ENCODE measurements at places on chromosomes 7 and 10.

DNA sequence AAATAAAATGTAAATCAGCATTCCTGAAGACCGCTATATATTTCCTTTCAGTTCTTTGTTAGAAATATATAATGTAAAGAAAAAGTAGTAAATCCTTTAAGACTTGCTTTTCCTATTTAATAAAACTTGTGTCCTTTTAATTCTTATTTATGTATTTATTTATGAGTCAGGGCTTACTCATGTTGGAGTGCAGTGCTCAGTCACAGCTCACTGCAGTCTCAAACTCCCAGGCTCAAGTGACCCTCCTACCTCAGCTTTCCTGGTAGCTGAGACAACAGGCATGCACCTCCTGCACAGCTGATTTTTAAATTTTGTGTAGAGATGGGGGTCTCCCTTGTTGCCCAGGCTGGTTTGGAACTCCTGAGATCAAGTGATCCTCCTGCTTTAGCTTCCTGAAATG, 724.5 kb downstream of the ANKRD7 start:
- DNase-seq, result no peak

GRCh38 chr7:818031-818699, 14.1 kb upstream of the SUN1 start:
- peak; percentile 43 for DNase-seq

DNA sequence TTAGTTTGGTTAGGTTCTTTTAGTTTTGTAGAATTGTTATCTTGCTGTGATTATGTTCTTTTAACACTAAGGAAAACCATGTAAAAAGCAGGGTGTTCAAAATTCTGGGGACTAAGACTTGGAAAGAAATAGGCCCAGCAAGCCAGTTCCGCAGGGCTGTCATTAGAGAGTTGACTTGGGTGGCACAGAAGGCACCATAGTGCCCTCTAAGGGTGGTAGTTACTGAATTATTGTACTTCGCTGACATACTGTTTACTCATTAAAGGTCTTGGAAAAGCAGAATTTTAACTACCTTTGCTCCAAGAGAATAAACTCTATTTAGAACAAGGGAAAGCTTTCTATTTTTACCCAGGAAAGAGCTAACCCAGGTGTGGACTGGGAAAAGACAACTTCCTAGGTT, 86.5 kb downstream of the OTUD1 start:
- DNase-seq, result no peak

- no peak for DNase-seq
Measured at GRCh38 chr7:151435971-151436370, 4.0 kb downstream of the CRYGN start.

DNA sequence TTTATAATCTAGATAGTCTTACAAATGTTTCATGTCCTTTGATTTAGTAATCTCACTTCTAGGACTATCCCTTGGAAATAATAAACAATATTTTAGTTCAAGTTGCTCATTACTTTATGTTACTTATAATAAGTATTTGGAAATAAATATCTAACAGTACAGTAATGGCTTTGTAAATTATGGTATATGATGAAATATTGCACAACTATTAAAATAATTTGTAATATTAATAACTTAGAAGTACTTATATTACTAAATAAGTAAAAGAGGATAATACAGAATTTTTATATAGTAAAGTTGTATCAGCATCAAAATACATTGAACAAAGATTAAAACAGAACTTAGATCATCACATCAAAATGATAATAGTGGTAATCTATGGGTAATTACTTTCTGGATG, 41.1 kb downstream of the SP4 start:
- DNase-seq, result no peak

DNA sequence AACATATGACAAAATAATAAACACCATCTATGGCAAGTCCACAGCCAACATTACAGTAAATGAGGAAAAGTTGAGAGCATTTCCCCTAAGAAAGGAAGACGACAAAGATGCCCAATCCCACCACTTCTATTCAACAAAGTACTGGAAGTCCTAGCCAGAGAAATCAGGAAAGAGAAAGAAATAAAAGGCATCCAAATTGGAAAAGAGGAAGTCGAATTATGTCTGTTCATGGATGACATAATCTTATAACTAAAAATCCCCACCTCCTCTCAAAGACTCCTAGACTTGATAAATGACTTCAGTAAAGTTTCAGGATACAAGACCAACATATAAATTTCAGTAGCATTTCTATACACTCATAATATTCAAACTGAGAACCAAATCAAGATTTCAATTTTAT, 288.5 kb upstream of the POT1 start:
- DNase-seq, result no peak

GRCh38 chr10:128080231-128080630, 46.0 kb downstream of the MKI67 start:
- no peak for DNase-seq

- no peak for DNase-seq
Measured at GRCh38 chr7:39838326-39838725, 111.7 kb upstream of the CDK13 start.

DNA sequence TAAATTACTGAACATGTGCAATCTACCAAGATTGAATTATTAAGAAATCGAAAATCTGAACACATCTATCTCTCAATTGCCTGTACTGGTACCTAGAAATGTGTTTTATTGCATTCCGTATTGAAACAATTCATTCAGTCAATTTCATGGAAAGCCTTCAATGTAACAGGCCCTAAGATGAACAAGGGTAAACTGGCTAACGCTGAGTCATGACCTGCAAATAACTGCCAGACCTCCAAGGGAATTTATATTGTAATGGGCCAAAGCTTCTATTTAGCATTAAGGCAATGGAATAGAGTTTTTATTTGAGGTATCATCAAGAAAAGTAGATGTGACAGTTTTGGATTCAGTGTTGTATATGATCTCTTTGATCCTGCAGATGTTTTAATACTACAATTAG, 49.9 kb upstream of the CD36 start:
- no peak for DNase-seq

GRCh38 chr7:7966141-7966734, 2.4 kb upstream of the GLCCI1 start:
- DNase-seq, result no peak

DNA sequence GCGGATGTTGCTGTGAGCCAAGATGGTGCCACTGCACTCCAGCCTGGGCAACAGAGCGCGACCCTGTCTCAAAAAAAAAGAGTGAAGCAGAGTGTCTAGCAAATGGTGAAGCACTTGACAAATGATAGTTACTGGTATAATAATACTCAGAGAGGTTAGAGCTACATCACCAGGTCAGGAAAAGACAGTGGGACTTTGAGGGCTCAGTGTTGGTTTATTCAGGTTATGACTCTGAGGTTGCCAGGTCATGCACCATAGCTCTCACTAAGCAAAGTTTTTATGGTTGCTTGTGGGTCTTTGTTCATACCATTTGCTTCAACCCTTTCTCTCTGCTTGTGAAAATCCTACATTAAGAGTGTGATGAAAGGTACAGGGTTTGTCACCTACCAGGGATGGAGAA, 13.6 kb downstream of the MRPS33 start:
- DNase-seq, result no peak

DNA sequence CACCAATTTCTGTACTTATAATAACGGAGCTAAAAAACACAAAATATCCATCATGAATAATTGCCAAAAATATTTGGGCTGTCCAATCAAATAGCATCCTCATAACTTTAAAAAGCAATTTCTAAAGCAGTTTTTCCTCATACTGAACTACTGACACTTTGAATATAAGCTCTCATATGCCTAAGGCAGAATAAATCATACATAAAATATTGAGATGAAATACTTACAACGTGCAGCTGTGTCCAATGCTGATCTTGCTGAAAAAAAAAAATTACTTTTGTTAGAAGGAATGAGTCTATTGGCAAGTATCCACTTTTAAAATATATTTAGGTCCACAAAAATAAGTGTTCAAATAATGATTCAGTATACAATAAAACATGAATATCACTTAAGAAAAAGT, 24.2 kb downstream of the FAM3C start:
- DNase-seq, result no peak

- no peak for DNase-seq
Measured at GRCh38 chr7:41447450-41448042, 255.3 kb downstream of the INHBA start.

DNA sequence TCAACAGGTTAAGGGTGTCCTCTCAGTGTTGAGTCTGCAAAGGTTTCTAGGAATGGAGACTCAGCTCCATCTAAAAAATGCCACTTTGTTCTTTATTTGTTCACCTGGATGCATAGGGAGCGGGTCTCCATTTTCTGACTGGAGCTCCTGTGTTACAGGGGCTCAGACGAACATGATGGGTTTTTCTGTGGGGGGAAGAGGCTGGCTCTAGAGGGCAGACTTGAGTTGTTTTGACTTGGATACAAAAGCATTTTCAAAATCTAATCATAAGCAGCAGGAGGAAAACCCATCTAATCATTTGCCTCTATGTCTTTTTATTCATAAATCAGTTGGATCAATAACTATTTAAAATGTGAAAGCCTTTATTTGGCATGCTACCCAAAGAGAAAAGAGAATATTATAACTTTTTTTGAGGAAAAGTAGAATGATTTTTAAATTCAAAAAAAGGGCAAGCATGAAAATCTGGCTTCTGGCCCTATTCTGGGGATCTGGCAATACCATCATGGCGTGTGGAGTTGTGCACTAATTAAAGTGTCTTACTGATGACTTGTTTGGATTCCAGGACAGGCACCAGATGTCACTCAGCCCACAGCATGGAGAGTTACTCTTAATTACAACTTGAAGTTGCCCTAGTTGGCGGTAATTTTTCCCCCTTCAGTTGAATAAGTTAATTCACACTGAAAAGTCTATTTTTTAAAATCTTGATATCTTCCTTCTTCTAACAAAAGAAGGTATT, 594.9 kb downstream of the REEP3 start:
- no peak for DNase-seq

GRCh38 chr7:18290223-18290622, 205.3 kb upstream of the HDAC9 start:
- DNase-seq, result no peak

DNA sequence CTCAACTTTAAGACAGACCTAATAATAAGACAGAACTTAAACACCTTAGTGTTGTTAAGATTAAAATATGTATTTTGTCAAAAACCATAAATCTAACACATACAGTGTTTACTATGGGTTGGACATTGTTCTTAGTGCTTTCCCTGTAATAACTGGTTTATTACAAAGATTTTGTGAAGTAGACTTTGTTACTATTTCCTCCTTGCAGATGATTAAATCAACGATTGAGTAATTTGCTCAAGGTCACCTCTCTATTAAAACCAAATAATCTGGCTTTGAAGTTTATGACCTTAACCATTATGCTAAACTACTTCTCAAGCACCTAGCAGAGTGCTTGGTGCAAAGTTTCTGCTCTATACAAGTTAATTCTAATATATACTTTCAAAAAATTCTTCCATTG, 102.7 kb upstream of the FAM3C start:
- no peak for DNase-seq

- peak; percentile 72 for DNase-seq
Measured at GRCh38 chr10:14039968-14040668, 290.6 kb downstream of the FRMD4A start.

DNA sequence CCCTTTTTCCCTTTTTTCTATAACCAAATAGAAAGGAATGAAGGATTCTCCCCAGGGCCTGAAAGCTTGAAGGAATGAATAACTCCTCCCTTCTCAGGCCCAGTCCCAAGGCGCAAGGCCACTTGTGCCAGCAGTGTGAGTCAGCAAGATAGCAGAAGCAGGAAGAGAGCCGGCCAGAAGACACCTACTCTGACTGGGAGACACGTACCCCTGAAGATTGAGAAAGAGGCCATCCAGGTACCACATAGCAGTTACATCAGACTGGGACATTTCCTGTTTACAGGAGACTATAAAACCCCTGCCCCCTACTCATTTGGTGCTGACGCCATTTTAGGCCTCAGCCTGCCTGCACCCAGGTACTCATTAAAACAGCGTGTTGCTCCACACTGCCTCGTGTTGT, 65.5 kb downstream of the LRRC17 start:
- peak; percentile 12 for DNase-seq

GRCh38 chr10:70915206-70915605, 26.8 kb upstream of the PCBD1 start:
- no peak for DNase-seq

- DNase-seq, result no peak
Measured at GRCh38 chr7:84112771-84113170, 81.8 kb downstream of the SEMA3A start.

- no peak for DNase-seq
Measured at GRCh38 chr7:17103170-17103569, 195.3 kb upstream of the AHR start.

GRCh38 chr10:89053555-89053954, 63.0 kb downstream of the FAS start:
- DNase-seq, result no peak

DNA sequence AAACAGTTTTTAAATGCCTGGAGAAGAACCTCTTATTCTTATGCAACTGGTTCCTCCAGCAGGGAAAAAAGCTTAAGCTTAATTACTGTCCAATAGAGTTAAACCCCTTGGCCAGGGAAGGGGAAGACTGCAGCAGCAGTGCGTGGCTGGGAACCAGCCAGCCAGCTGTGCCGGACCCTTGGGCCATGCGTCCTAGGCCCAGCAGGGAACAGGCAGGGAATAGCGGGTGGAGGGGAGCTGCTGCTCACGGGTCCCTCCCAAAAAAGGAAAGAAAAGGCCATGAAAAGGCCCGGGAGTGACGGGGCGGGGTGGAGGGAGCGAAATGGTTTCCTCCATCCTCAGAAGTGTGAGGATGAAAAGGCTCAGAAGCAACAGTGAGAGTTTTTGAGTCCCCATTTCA, 35.2 kb upstream of the HECW1 start:
- no peak for DNase-seq

GRCh38 chr10:88315755-88316154, 267.4 kb downstream of the RNLS start:
- no peak for DNase-seq

DNA sequence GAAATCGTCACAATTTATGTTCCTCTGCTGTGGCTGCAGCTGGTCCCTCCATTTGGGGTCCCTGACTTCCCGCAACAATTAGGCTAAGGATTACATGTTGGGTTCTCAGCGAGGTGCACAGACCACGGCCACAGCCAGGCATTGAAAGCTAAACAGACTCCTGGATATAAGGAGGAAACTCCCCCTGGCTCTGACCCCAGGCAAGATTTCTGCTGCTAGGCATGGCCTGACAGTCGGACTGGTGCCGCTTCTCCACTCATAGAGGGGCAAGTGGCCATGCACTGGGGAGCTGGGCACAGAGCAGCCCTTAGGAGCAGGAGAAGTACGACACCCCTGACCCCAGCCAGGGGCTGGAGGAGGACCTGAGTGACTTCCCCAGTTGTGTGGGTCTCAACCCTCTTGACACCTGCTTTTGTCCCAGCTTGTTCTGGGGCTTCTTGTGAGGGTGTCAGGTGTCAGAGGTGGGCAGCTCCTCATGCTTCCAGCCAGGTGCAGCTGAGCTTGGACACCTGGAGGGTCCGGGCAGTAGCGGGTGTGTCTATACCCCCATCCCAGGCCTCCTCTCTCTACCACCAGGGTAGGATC, 38.3 kb downstream of the TSPAN15 start:
- DNase-seq, result no peak

GRCh38 chr10:49187950-49188761, at the start of gene TMEM273:
Gene TMEM273, minus strand, starts transcription at chr10:49188391. Its CDS starts 55 bp downstream, at chr10:49188336.
- no peak for DNase-seq

- DNase-seq, result peak; percentile 93
Measured at GRCh38 chr7:132065193-132065988, 509.0 kb upstream of the PODXL start.

GRCh38 chr7:76037310-76037709, 10.5 kb downstream of the STYXL1 start:
- peak; percentile 74 for DNase-seq

GRCh38 chr10:43350156-43350555, 21.3 kb upstream of the FXYD4 start:
- no peak for DNase-seq
